ENCODE measurements at places on chromosomes 5 and 9. TPM values are rescaled to one million over a fixed set of nuclear protein-coding genes. Genes with fewer than 3 reads are reported as not detected.
A peak's percentile ranks its signal among the peaks of the same experiment; 100 is the strongest.

- no peak for DNase-seq
Measured at GRCh38 chr5:125835293-125836172, 587.7 kb upstream of the GRAMD2B start.

GRCh38 chr9:2872250-2872930 is 28.5 kb upstream of the PUM3 start:
- no peak for DNase-seq

DNA sequence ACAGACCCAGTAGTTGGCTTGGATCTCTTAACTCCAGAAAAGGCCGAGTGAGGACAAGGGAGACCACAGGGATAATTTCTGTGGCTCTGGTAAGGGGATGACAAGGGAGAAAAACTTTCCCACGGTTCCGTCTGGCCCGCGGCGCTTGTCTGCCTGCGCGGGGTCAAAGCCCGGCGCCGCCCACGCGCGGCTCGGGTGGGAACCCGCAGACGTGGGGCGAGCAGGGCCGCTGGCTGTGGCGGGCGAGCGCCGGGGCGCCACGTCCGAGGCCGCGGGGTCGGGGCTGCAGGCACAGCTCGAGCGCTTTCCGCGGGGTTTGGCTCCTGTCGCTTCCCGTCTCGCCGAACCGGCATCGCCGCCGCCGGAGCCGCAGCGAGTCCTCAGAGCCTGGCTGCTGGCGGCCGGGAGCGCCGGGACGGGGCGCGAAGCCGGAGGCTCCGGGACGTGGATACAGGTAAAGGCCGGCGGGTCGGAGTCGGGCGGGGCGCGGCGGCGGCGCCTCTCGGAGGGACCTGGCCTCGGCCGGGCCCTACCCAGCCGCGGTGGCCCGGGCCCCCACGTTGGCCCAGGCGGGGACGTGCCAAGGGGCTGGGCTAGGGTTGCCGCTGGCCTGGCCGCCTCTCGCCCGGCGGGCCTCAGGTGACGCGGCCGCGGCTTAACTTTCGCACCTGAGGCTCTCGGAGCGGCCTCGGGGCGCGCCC is at the start of gene RNF180:
RNF180 (plus strand) TSS at position 344 of the 701 bp plus-strand sequence. CDS start 34,965 bp downstream, outside the sequence.
- DNase-seq, result no peak

- DNase-seq, result peak; percentile 72
Measured at GRCh38 chr9:98520221-98520960, 188.3 kb downstream of the GABBR2 start.

DNA sequence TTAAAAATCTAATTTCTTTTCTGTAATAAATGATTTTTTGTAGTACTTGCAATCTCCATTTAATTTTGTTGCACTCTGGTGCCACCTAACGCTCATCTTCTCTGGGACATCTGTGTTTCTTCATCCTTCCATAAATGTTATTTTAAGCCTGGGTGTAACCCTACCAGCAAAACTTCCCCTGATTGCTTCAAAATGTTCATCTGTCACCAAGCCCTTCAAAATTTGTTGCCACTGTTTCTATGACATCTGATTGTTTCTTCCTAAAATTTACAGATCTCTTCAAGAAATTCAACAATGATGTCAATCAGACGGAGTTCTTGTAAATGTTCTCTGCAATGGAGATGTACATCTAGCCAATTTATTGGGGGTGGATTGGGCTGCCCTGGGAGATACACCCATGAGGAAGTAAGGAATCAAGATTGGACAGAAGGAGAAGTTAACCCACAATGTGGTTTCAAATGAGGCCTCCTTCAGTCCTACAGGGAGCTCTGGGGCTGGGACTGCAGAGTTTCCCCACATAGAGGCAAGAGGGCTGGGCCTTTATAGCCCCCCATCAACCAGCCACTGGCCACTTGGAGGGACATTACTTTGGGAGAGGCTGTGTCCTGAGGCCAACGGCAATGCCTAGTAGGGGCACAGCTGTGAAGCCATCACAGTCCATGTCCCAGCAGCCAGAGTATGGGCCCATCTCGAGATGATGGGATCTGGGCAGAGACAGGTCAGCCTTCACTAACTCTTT is 23.3 kb downstream of the MCTP1 start:
- DNase-seq, result no peak

- no peak for DNase-seq
Measured at GRCh38 chr5:6902597-6902996, 189.4 kb downstream of the TENT4A start.

- DNase-seq, result no peak
Measured at GRCh38 chr5:169696621-169697510, 59.8 kb downstream of the DOCK2 start.

GRCh38 chr5:67353500-67354450 is 157.2 kb upstream of the CD180 start:
- DNase-seq, result no peak

DNA sequence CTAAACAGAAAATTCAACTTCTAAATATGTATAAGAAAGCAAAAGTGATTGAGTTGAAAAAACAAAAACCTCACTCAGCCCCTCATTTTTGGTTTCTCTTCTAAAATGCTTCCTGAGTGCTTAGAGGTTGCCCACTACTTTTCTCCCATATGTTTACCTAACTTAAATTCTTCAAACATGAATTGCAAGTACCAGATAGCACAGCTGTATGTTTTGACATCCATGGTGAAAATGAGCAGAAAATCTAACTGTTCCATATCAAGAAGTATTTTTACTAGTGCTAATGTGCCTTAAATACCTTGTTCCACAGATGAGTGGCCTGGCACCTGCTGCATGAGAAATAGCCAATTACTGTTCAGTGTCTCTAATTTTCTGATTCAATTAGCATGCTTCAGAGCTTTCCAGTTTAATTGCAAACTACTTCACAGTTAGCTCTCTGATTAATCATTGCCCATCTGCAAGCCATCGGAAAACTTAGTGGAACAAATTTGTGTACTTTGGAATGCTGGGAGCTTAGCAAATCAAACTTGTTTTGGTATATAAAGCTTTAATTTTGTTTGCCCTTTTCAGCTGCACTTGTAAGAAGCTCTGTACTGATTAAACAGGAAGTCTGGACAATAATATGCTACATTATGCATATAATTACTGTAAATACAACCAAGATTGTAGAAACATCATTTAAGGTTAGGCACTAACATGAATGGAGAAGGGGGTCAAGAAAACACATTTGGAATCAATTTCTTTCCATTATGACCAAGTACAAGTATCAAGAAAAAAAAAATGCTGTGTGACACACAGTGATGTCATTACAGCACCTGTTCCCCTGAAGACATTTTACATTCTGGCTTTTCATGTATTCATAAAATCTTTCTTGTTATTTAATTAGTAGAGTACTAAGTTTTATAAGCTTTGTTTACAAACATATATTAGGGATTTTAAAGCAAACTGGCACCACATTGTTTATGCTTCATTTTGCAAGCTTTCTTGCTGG is 65.6 kb downstream of the POU5F2 start:
- DNase-seq, result no peak

DNA sequence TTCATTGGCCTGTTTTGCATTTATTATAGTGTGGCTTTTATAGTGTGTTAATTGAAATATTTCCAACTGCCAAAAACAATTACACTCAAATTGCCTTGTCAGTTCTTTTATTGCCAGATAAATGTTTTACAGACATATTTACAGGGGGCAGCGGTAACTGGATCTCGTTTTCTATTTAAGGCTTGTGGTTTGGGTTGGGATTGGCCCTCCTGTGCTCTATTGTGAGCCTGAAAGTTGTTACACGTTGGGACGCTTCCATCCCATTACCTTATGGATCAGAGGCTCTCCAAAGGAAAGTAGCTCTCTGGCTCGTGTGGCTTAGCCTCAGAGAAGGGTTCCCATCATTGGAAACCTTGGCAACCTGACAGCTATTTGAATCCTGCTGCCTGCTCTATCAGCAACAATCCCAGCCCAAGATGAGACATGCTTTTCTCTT is 20.8 kb downstream of the DNAI1 start:
- no peak for DNase-seq

DNA sequence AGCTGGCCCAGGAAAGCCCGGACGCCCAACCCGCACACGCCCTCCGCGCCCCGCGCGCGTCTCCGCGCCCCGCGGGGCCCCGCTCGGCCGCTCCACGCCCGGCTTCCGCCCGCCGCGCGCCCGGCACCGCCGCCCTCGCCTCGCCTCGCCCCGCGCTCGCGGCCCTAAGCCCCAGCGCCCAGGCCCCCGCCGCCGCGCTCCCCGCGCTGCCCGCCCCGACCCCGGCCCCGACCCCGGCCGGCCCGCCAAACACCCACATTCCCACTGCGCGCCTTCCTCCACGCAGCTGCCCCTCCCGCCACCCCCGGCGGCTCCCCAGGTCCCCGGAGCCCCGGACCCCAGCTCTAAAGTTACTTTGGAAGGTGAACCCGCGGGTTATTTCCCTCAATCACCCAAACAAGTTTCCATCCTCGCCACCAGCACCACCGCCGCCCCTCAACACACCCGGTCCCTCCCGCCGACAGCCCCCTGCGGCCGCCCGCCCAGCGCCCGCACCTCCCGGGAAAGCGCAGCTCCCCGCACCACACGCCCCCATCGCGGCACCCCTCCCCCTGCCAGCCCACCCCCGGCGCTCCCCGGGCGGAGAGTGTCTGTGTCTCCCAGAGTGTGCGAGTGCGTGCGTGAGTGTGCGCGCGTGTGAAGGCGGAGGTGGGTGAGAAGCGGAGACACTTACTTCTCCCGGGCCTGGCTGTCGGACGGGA is 439 bp downstream of the SSBP2 start:
- DNase-seq, result no peak

- no peak for DNase-seq
Measured at GRCh38 chr5:140399979-140400729, 1.5 kb upstream of the ANKHD1 start.

DNA sequence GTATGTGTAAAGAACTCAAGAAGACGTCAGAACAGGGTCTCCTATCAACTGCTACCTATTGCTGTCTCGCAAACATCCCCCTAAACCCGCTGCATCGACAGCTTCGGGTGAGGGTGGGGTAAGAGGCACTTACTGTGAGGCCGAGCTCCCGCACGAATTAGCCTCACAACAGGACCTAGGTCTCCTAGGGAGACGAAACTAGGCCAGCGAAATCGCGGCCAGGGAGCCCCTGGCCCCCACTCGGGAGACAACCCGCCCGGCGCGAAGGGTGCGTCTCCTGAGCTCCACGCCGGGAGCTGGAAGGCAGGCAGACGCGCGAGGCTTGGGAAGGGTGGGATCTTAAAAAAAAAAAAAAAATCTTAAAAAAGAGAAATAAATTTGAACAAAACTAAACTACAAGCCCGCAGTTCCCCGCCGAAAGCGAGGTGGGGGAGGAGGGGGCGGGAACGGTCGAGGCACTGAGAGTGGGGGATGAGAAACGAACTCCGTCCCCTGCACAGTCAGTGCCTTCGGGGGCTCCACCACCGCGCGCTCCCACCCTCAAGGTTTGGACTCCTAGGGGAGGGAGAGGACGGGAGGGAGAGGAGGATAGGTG is 33.0 kb upstream of the NFIB start:
- no peak for DNase-seq

- no peak for DNase-seq
Measured at GRCh38 chr5:69468631-69469030, 24.0 kb upstream of the OCLN start.

DNA sequence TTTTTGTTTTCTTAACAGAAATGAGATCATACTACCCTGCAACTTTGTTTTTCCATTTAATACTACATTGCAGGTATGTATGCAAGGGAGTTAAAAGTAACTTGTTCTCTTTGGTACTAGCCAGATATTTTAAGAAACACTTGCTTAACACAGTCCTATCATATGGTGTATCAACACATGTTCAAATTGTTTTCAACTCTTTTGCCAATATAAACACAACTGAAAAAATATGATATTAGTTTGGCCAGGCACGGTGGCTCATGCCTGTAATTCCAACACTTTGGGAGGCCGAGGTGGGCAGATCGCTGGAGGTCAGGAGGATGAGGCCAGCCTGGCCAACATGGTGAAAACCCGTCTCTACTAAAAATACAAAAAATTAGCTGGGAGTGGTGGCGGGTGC is 41.6 kb downstream of the RNF38 start:
- no peak for DNase-seq

GRCh38 chr5:152164860-152165259 is 240.2 kb upstream of the GLRA1 start:
- no peak for DNase-seq

GRCh38 chr5:135951807-135952206 is 3.0 kb downstream of the LECT2 start:
- no peak for DNase-seq

GRCh38 chr9:137457406-137458193 is 1.5 kb downstream of the NSMF start:
- DNase-seq, result no peak

BHMT2 gene
- total RNA-seq, result 4.2 TPM

CLTA gene
- 199 TPM for total RNA-seq

FBP2 gene
- not detected for total RNA-seq

DOK3 gene
- total RNA-seq, result 12.0 TPM

CDKN2B gene
- 67.0 TPM for total RNA-seq

CDHR2 gene
- not detected for total RNA-seq

SMC5 gene
- total RNA-seq, result 29.7 TPM

ACTBL2 gene
- not detected for total RNA-seq

GABRA1 gene
- total RNA-seq, result not detected

STC2 gene
- 2.9 TPM for total RNA-seq

LCP2 gene
- total RNA-seq, result 25.5 TPM

Data from vagina (tissue), 2 donors.